ENCODE measurements at places on chromosomes 2 and 18. TPM values are rescaled to one million over a fixed set of nuclear protein-coding genes. Genes with fewer than 3 reads are reported as not detected.

Gene CCDC74B
- 4.7 TPM for total RNA-seq

Gene HDLBP
- total RNA-seq: 122 TPM

Gene CCDC74A
- total RNA-seq: 3.7 TPM

Gene GLI2
- 2.7 TPM for total RNA-seq

Gene CCDC148
- 16.7 TPM for total RNA-seq

Gene SPHKAP
- total RNA-seq: 37.4 TPM

Gene TMEM17
- total RNA-seq: 4.4 TPM

Gene PLGLB2
- 2.2 TPM for total RNA-seq

Gene DOK6
- total RNA-seq: 61.5 TPM

Gene SCN9A
- 71.1 TPM for total RNA-seq

Gene CYS1
- total RNA-seq: 0.49 TPM

Gene TUBA4A
- 2.5 TPM for total RNA-seq

Gene FEV
- not detected for total RNA-seq

Gene LAMA1
- 12.8 TPM for total RNA-seq

Measured in temporal lobe (tissue), 4 donors.